ENCODE measurements at places on chromosomes 7 and 10. TPM values are rescaled to one million over a fixed set of nuclear protein-coding genes. Genes with fewer than 3 reads are reported as not detected.

ASIC3 gene
- under 0.01 TPM for total RNA-seq

MMD2 gene
- not detected for total RNA-seq

STOX1 gene
- under 0.01 TPM for total RNA-seq

CDHR1 gene
- total RNA-seq: 0.19 TPM

VWA2 gene
- total RNA-seq: under 0.01 TPM

All from regular cardiac myocyte (primary cell).